Liver (tissue), 10 donors: ENCODE measurements at places on chromosomes 13 and 19. TPM values are rescaled to one million over a fixed set of nuclear protein-coding genes. Genes with fewer than 3 reads are reported as not detected.

- H3K36me3 ChIP-seq = no peaks in the 10 kb centered on the region
- no peak overlapping the region for H3K27ac ChIP-seq
- no peaks in the 10 kb centered on the region for H3K4me1 ChIP-seq
- no peak for DNase-seq
- H3K4me3 ChIP-seq = no peak overlapping the region
- H3K27me3 ChIP-seq = no peaks in the 10 kb centered on the region
Measured at GRCh38 chr19:30679153-30679702, 307.0 kb downstream of the ZNF536 start.

DNA sequence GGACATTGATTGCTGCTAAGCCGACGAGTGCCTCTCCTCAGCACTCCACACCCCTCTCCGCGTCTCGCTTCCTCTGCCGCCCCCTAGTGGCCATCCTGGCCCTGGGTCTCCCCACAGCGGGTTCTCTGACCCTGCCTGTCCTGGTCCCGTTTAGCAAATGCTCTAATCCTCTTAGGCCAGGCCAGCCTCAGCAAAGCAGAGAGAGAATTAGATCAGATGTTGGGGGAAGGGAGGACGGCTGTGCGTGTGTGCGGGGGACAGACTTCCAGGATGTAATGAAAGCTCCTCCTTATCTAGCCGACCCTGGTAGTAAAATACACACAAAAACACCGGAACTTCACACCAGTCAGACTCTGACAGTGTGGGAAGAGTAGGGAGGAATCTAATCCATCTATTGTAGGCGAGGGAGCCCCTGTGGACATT lies 4.5 kb downstream of the TPRX2 start:
- DNase-seq = peak; percentile 89
- H3K27me3 ChIP-seq = no peaks in the 10 kb centered on the region
- H3K27ac ChIP-seq = no peak overlapping the region
- H3K4me3 ChIP-seq = no peak overlapping the region
- H3K4me1 ChIP-seq = no peaks in the 10 kb centered on the region

DNA sequence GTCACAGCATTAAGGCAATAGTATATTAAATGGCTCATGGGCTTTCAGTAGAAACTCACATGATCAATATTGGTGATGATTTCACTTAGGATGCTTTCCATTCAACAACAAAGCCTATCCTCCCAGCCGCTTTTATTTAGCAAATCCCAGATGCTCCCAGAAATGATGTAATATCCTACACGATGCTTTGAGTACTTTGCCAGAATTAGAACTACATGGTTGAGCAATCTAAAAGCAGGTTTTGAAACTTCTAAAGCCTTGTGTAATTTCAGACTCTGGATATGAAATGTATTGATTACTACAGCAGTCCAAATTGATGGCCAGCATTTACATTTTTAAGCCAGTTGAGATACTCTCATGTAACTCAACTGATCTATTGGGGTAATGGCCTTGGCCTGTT lies 13.6 kb downstream of the DLEU7 start:
- peak overlapping the region; percentile 20 for H3K27ac ChIP-seq
- H3K4me1 ChIP-seq = no peaks in the 10 kb centered on the region
- H3K36me3 ChIP-seq = no peaks in the 10 kb centered on the region
- H3K4me3 ChIP-seq = no peak overlapping the region
- no peaks in the 10 kb centered on the region for H3K27me3 ChIP-seq

DNA sequence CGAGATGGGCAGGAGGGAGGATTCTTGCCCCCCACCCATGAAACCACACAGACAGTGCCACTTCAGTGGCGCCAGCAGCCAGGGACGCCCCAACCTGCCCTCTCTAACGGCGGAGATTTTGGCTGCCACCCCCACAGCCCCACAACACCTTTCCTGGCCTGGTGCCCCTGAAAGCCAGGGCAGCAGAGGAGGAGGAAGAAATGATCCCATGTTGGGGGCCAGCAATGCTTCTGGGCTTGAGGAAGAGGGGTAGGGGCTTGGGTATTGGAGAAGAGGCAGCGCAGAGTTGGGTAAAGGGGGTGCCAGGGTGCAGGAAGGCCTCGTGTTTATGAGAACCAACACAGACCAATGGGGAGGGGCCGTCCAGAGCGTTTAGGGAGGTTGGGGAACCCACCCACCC lies 1.7 kb downstream of the MLLT1 start:
- peaks cover 51% of the 10 kb centered on the region for H3K4me1 ChIP-seq
- no peak overlapping the region for H3K4me3 ChIP-seq
- no peaks in the 10 kb centered on the region for H3K27me3 ChIP-seq
- no peak for DNase-seq

ZNF14 gene
- polyA plus RNA-seq = 0.28 TPM
